Aorta (tissue), 5 donors: ENCODE measurements at places on chromosomes 2 and 18. TPM values are rescaled to one million over a fixed set of nuclear protein-coding genes. Genes with fewer than 3 reads are reported as not detected.

DNA sequence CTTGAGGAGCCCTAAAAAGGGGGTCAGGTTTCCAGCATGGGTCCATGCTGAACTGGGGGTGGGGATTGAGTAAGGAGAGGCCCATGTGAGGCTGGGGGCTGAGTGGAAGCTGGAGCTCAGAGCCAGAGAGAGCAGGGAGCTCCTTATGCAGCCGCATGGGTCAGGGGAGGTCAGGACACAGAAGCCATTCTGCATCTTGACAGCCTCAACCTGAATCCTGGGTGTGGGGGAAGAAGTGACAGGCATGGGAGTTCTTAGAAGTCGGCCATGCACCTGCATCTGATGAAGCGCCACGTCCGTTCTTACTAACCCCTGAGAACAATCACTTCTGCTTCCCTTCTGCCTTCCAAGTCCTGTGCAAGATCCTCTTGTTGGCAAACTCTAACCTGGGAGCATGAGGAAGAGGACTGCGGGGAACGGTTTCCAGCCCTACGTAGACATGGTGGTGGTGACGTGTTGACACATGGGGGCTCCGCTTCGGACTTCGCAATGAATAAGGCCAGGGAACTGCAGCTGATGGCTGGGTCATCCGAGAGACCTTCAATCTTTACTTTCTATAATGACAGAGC lies 22.3 kb downstream of the GNLY start:
- no peak for DNase-seq

BMP10 gene
- total RNA-seq = not detected

EPB41L3 gene
- 53.0 TPM for total RNA-seq

- DNase-seq = no peak
Measured at GRCh38 chr2:36912695-36913094, 53.6 kb downstream of the STRN start.

- no peak for DNase-seq
Measured at GRCh38 chr2:3476985-3477327, 42.4 kb downstream of the ADI1 start.
